ENCODE measurements at places on chromosomes 4 and X. TPM values are rescaled to one million over a fixed set of nuclear protein-coding genes. Genes with fewer than 3 reads are reported as not detected.

- no peak for DNase-seq
- no peak overlapping the region for H3K27ac ChIP-seq
- H3K27me3 ChIP-seq = no peaks in the 10 kb centered on the region
These were observed 355.1 kb downstream of the HS3ST1 start for GRCh38 chr4:11073621-11074051.

GRCh38 chr4:55033296-55033695, 92.1 kb downstream of the KDR start:
- no peak for DNase-seq
- no peak overlapping the region for H3K4me3 ChIP-seq
- H3K4me1 ChIP-seq = peaks cover 32% of the 10 kb centered on the region
- no peak overlapping the region for H3K27ac ChIP-seq

DNA sequence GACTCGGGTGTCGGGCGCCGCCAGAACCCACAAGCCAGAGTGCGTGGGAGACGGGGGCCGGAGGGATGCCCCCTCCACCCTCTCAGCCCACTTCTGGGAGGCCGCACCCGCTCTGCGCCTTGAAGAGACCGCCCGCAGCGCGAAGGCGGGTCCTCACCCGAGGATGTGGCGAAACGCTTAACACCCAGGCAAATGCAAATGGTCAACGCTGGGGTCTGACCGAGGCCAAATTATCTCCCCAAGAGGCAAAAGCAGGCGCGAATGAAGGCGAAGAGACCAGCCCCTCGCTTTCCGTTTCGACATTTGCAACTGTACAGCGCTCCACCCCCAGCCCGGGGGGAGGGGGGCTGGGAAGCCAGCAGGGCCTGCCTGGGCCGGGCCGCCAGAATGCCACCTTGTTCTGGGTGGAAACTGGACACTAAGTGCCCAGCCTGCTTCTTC, 137.7 kb upstream of the ZIC3 start:
- peaks cover 51% of the 10 kb centered on the region for H3K27me3 ChIP-seq
- H3K27ac ChIP-seq = no peak overlapping the region
- H3K4me3 ChIP-seq = peak overlapping the region; percentile 46
- no peak for DNase-seq

DNA sequence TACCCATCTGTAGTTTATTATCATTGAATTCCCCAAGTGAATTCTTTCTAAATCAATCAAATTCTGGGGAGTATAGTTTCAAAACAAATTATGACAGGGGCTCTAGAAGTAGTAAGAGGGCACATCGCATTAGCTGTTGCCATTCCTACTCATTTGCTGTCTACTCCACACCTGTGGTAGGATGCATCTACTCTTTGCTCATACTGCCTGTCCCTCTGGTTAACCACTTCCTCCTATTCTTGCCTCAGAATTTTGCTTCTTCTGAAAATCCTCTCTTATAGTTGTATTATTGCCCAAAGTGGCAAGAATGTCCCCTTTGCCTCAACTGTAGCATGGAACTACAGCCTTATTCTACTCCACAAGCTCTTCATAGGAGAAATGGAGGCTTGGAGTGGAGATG, 12.7 kb upstream of the DGKK start:
- no peak overlapping the region for H3K27ac ChIP-seq
- no peaks in the 10 kb centered on the region for H3K36me3 ChIP-seq
- H3K27me3 ChIP-seq = no peaks in the 10 kb centered on the region
- H3K4me3 ChIP-seq = no peak overlapping the region
- H3K4me1 ChIP-seq = no peaks in the 10 kb centered on the region
- no peak for DNase-seq

GRCh38 chrX:115581759-115582615, 21.0 kb downstream of the PLS3 start:
- H3K4me1 ChIP-seq = peaks cover 8% of the 10 kb centered on the region
- no peak for DNase-seq
- no peak overlapping the region for H3K4me3 ChIP-seq
- H3K27me3 ChIP-seq = no peaks in the 10 kb centered on the region

DNA sequence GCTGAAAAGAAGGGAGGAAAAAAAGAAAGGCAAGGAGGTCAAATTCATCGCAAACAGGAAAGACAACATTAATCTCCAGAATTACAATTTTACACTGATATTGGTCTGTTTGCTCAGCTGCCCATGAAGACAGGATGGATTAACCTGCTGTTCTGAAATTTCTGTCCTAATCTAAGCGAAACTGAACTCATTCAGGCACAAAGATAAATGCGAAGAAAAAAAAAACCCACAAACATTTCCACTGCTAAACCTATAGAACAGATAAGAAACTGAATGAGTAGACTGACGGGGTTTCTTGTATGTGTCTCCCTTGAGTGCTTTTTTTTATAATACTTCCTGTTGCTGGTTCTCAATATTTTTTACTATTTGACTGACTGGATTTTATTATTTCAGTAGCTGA, 251.8 kb upstream of the FTHL17 start:
- no peaks in the 10 kb centered on the region for H3K36me3 ChIP-seq
- no peak for DNase-seq

DNA sequence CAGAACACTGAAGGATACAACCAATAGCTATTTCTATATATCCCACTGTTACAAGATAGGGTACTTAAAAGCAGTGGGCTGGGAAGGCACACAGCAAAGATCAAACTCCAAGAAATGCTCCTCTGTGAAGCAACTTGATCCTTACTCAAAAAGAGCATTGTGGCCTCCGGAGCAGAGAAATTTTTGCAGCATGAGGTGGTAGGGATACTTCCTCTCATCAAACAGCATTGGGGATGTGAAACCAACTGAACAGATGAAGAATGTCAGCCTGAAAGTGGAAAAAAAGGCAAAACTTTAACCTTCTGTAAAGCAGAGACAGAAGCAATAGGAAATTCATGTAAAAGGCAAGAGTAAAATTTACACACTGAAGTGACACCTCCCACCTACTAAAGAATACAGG, 92.2 kb downstream of the HUWE1 start:
- H3K27me3 ChIP-seq = no peaks in the 10 kb centered on the region
- no peak for DNase-seq
- H3K4me1 ChIP-seq = no peaks in the 10 kb centered on the region
- no peak overlapping the region for H3K27ac ChIP-seq
- H3K36me3 ChIP-seq = peaks cover 70% of the 10 kb centered on the region

DNA sequence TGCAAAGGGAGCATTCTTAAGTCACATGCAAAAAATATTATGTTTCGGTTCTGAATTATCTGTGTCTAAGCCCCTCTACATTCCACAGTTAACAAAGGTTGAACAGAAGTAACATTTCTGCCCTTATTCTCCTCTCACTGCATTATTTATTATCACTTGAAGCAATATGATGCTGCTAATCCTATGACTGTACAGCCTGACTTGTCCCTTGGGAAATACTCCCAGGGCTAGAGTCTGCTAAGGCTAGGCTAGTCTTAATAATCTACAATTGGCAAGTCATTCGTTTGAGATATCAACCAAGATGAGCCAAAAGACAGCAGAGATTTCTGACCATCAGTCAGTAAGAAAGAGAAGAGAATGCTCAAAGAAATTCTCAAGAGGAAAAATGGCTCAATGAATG, 226.9 kb upstream of the HCCS start:
- H3K36me3 ChIP-seq = no peaks in the 10 kb centered on the region
- no peak overlapping the region for H3K4me3 ChIP-seq
- no peaks in the 10 kb centered on the region for H3K27me3 ChIP-seq
- no peak for DNase-seq

Gene ARX
- not detected for total RNA-seq

Gene MYOZ2
- 0.23 TPM for total RNA-seq

Gene MANBA
- total RNA-seq = 56.0 TPM
